ENCODE measurements at places on chromosomes 11 and 22.

GRCh38 chr11:86459682-86460460 is 85.2 kb downstream of the CCDC81 start:
- no peak for DNase-seq

GRCh38 chr11:125072218-125072960 is 9.3 kb downstream of the SLC37A2 start:
- DNase-seq: no peak

GRCh38 chr11:65811764-65812475 is 21.8 kb upstream of the SNX32 start:
- DNase-seq: no peak

GRCh38 chr11:78958444-78958843 is 383.8 kb upstream of the NARS2 start:
- no peak for DNase-seq

GRCh38 chr22:49571326-49571725 is 256.3 kb downstream of the BRD1 start:
- DNase-seq: no peak

- DNase-seq: no peak
Measured at GRCh38 chr22:31291481-31292235, 630 bp downstream of the PIK3IP1 start.
